ENCODE measurements at places on chromosomes 6 and 20. TPM values are rescaled to one million over a fixed set of nuclear protein-coding genes. Genes with fewer than 3 reads are reported as not detected.

- no peak for DNase-seq
Observed at GRCh38 chr6:10461850-10462249, 47.0 kb upstream of the TFAP2A start.

GRCh38 chr6:9380568-9380967 is 945.2 kb upstream of the SLC35B3 start:
- DNase-seq: no peak

GRCh38 chr6:145489583-145489982 is 245.7 kb downstream of the EPM2A start:
- DNase-seq: no peak

- no peak for DNase-seq
Observed at GRCh38 chr6:16256781-16257180, 18.4 kb downstream of the GMPR start.

- no peak for DNase-seq
Observed at GRCh38 chr6:156804402-156804801, 27.2 kb downstream of the ARID1B start.

GRCh38 chr6:112649853-112650252 is 302.7 kb downstream of the RFPL4B start:
- no peak for DNase-seq

- no peak for DNase-seq
Observed at GRCh38 chr6:162058281-162058875, 669.2 kb downstream of the PRKN start.

DNA sequence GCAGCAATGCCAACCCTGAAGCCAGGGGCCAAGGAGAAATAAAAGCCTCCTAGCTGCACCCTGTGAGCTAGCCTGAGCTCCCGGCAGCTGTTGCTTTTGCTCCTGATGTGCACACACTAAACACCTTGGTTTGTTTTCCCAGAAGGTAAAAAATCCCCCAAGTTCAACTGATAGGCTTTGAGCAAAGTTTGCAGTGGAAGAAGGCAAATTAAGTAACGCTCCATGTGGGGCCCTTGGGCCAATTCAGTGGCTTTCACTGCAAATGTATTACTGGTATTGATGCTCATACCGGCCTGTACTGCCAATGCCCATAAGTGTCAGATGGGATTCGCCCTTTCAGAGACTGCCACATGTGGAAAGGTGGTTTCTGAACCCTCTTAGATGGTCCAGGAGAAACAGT is 9.4 kb upstream of the IDH3B start:
- no peak for DNase-seq

DNA sequence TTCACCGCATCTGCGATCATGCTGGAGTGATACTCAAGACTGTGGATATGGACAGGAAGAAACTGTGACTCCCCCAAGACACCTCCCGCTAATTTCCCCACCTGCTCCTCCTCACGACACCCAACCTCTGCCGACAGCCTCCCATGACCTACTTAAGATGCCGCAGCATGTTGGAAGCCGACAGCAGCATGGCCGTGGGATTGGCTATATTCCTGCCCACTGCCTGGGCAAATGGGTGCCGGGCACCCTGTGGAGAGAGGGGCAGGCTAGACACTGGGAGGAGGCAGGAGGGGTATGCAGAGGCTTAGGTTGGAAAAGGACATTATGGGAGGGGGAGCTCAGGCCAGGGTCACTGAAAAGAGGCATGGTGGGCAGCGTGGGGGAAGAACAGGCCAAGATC is 4.5 kb downstream of the IDH3B start:
- no peak for DNase-seq

Gene OVOL2
- 20.7 TPM for total RNA-seq

Gene ARMC12
- total RNA-seq: 0.57 TPM

Gene USP49
- total RNA-seq: 10.9 TPM

Gene HLA-DRA
- total RNA-seq: not detected

Gene COQ3
- 14.4 TPM for total RNA-seq

Measured in PC-9 (cell line).